Activated CD8-positive, alpha-beta memory T cell treated with anti-CD3 and anti-CD28 coated beads for 36 hours (primary cell): ENCODE measurements at places on chromosomes 6 and 20. TPM values are rescaled to one million over a fixed set of nuclear protein-coding genes. Genes with fewer than 3 reads are reported as not detected.

The GNAS-AS1 gene
- total RNA-seq = 1.3 TPM

The BPIFB4 gene
- total RNA-seq = not detected

The PAK5 gene
- not detected for total RNA-seq

The C2 gene
- 0.82 TPM for total RNA-seq

The HIVEP2 gene
- total RNA-seq = 34.4 TPM

The SIRPG gene
- total RNA-seq = 16.5 TPM

The CLPSL1 gene
- total RNA-seq = not detected
